ENCODE measurements at places on chromosomes 7 and 10.

DNA sequence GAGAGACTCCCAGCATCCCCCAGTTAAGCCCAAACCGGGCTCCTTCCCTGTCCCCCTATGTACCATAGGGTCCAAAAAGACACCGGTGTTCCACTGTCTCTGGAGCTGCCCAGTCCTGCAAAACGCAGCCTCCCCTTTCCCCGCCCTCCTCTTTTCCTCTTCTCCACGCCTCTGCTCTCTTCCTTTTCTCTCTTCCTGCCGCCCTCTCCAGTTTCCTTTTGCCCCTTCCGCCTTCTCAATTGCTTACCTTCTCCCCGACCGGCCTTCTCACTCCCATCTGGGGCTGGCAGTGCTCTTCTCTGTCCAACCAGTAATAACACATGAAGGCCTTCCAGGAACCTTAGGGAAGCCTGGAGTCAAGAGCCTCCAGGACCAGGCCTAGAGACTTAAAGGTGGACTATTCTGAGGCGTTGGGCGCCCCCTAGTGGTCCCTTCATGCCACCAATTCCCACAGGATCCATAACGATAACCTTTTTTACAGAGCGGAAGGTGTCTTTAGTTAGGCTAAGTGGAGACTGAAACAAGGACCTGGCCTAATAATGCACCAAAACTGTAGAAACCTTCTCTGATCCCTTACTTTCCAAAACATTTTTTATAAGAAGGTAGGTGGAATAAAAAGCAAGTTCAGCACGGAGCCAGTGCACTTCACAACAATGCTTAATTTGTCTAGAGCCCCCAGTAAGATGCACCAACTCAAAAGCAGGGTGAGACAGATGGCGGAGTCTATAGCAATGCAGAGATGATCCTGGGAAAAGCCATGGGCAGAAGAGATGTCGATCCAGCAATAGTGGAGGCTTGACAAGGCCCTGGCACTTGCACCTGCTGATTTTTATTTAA is 27.2 kb upstream of the MSRB2 start:
- DNase-seq, result peak; percentile 83

GRCh38 chr10:88791924-88792323 is 10.6 kb upstream of the LIPM start:
- DNase-seq, result no peak

DNA sequence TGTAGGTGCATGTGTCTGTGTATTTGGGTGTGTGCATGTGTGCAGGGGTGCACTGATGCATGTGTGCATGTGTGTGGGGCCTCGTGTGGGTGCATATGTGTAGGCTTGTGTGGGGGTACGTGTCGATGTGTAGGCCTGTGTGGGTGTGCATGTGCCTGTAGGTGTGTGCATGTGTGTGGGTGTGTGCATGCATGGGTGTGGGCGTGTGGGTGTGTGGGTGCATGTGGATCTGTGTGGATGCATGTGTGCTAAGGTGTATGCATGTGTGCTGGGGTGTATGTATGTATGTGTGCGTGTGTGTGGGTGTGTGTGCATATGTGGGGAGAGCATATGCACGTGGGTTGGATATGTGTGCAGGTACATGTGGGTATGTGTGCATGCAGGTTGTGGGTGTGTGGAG is 73.2 kb downstream of the NKX6-2 start:
- no peak for DNase-seq

DNA sequence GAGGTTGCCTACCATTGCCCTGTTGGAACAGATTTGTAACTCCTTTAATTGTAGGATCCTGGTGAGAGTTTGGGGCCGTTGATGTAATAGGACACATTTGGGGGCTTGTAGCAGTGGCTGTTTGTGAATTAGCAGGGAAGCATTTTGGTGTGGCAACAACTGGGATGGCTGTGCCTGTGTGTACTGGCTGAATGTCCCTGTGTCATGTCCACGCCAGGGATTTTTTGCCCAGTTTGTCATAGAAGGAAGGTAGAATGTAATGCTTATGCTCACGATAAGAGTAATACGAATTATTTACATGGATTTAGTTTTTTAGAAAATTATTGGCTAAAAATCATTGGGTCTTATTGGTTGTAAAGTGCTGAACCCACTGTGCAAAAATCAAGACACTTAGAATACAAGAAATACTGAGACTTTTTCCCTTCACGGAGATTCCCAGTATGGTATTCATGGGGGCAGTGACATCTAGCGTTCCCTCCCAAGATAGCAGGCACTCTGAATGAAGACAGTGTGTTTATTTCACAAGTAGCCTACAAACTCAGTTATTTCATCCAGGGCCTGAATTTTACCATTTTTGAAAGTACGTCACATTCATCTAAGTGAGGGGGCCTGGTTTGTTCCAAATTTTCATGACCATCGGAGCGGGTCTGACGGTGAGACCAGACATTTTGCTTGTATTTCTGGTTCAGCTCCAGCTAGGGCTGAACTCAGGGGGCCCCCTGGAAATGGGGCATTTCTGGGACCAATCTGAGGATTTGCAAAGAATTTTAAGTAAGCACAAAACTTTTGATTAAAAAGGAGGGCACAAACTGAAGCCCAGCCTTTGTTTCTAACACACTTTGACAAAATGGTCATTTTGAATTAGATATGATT is 74.7 kb downstream of the CACNB2 start:
- peak; percentile 77 for DNase-seq

GRCh38 chr10:132451506-132452215 is 54.7 kb downstream of the PWWP2B start:
- no peak for DNase-seq

- no peak for DNase-seq
Measured at GRCh38 chr10:31413325-31413724, 94.3 kb downstream of the ZEB1 start.

DNA sequence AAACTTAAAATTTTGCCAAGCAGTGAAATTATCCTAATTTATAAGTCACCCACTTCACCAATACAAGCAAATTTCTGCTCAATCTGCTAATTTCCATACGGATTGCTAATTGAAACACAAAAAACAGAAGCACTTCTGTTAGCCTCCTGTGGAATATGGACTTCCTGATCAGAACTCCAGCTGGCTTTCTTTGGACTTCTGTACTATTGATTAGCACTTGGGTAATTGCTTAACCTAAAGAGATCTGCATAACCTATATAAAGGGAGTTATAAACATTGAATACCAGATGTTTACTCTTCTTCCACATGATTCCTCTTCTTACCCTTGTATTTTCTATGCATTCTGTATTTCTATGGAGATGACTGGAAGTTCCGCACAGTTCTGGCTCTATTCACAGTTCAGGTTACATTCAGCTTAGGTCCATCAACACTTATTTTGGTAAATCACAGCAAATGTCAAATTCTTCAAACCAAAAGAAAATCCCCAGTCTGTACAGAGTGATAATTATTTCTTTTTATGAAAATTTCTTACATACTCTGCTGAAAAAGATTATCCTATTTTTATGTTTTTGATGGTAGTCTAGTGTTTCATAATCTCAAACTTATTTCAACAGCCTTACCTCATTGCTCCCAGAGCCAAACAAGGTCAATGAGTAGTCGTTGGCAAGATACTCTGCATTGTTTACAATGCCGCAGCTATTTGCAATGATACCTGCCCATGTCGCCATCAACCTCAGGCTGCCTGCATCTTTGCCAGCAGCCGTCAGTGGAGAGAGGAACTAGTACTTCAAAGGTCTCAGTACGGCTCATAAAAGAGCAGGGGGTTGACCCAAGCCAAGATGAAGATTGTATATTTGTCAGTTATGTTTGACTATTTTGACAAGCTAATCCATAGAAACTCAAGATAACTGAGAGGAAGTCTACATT is 225.6 kb downstream of the AHR start:
- DNase-seq, result no peak

Data from midbrain (tissue), 1 donor.